Motor neuron (in vitro differentiated cells): ENCODE measurements at places on chromosomes 16 and 17. TPM values are rescaled to one million over a fixed set of nuclear protein-coding genes. Genes with fewer than 3 reads are reported as not detected.

The CD300C gene
- 0.21 TPM in 1 of 2 replicates, not detected in the other for total RNA-seq

The PRSS21 gene
- total RNA-seq, result 0.63 and 1.5 TPM in 2 replicates

The PCGF2 gene
- 15.7 and 24.7 TPM in 2 replicates for total RNA-seq

The OR1A1 gene
- 0.73 TPM in 1 of 2 replicates, not detected in the other for total RNA-seq

The PLA2G10 gene
- not detected in 2 replicates for total RNA-seq

The CDH1 gene
- 0.09 and 0.41 TPM in 2 replicates for total RNA-seq

The DNAH17 gene
- total RNA-seq, result 1.9 and 3.1 TPM in 2 replicates
